ENCODE measurements at places on chromosomes 6 and 20.
A peak's percentile ranks its signal among the peaks of the same experiment; 100 is the strongest.

DNA sequence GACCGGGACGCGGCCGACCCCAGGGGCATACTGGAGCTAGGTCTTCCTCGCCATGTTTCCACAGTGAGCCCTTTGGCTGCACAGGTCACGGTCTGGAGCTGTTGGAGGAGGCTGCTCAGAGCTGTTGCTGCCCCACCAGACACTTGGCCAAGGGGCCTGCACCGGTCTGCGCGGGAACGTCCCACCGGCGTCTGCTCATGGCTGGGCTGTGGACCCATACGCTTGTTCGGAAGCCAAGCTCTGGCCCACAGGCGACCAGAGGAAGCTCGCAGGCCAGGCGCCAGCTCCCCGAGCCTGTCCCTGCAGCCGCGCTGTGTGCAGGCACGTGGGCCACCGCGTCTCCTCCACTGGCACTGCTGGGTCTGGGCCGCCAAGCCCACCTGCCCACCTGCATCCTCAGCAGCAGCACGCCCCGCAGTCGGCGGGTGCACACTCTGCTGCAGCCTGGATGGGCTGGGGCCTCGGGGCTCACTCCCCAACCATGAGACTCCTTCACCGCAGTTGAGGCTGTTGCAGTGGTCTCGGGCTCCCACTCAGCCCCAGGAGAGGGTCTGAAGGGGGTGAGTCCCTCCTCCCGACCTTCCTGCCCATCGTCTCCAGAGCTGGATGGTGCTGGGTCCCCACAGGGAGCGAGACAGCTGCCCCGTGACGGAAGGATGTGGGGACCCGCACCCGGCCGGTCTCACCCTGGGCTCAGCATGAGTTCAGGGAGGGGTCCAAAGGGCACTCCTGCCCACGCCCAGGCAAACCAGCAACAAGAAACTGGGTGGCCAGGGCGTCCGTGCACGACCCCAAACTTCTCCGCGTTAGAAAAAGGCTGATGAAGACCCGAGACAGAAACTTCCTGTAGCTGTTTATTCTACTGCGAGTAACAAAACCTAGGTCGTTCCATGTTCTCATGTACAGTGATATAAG is 15.5 kb upstream of the TCFL5 start:
- no peak for DNase-seq

- DNase-seq, result no peak
Observed at GRCh38 chr6:137297887-137298286, 78.7 kb upstream of the IFNGR1 start.

GRCh38 chr6:125354649-125355048 is 52.9 kb upstream of the HDDC2 start:
- no peak for DNase-seq

DNA sequence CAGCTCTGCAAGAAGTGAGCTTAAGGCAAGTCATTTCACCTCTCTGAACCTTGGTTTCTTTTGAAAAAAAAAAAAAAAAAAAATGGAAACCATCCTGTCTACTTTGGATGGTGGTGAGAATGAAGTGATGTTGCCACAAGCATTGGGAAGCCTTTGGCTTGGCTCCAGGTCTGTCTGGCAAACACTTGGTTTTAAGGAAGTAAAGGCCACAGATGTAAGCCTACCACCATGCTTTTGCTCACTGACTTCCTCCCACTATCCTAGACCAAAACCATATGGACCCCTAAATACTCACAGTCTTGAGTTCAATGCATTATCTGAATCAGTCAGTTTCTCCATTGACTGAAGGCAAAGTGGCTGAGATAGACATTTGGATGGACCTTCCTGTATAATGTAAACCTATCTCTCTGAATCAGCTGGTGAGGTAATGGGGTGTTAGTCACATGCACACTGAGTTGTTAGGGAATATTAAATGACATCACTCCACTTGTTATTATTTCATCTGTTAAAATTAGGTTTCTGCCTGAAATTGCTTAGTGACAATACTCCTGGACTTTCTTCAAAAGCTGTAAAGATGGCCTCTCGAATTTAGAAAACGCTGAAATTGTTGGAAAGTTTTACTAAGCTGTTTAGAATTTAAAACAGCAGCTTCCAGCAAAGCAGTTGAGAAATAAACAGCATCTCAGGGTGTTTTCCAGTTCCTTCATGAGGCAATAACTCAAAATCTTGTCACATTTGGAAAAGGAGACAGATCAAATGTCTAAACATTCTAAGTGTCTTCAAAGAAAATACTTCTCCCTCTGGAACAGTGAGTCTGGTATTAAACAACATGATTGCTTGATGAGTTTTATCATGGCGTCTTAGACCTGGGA is 833.5 kb downstream of the DHX35 start:
- no peak for DNase-seq

- no peak for DNase-seq
Observed at GRCh38 chr6:131173680-131174079, 38.4 kb downstream of the AKAP7 start.

GRCh38 chr20:46004187-46004586 is 4.5 kb upstream of the MMP9 start:
- DNase-seq, result no peak

- no peak for DNase-seq
Observed at GRCh38 chr6:108800427-108800864, 47.8 kb upstream of the ARMC2 start.

GRCh38 chr6:7479801-7480266 is 61.6 kb upstream of the DSP start:
- peak; percentile 46 for DNase-seq

GRCh38 chr6:29724937-29725869 is 2.0 kb downstream of the HLA-F start:
- DNase-seq, result no peak

DNA sequence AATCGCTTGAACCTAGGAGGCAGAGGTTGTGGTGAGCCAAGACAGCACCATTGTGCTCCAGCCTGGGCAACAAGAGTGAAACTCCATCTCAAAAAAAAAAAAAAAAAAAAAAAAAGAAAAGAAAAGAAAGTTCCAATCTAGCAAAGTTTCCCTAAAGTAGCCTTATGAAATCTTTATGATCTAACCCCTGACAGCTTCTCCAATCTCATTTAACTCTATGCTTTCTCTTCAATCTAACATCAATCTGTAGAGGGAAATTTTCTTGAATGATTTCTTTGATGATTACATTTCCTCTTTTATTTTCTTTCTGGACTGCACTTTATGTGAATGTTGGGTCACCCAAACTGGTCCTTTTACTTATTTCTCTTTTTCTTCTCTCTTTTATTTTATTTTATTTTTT is 2.2 kb upstream of the SLC18B1 start:
- no peak for DNase-seq

- peak; percentile 90 for DNase-seq
Observed at GRCh38 chr6:34243901-34244884, 4.6 kb downstream of the SMIM29 start.

DNA sequence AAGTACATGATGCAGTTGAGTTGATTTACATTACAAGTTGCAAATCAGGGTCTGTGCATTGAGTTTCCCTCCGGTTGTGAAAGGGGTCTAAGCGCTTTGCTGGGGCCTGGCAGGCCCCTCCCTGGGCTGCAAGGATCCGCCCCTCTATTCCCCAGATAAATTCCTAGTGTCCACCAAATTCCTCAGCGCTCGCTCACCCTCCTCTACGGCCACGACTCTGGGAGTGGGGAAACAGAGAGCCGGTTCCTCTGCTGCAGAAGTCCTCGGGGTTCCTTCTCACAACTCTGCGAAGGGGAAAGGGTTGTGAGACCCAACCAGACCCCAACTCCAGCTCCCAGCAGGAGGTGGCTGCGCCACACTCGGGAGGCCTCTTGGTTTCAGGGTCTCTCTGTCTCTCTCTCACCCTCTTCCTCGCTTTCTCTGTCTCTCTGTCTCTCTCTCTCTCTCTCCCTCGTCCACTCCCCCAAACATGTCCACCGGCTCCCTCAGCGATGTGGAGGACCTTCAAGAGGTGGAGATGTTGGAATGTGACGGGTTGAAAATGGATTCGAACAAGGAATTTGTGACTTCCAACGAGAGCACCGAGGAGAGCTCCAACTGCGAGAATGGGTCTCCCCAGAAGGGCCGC is at the start of gene TCF21:
TCF21 (plus strand) TSS at position 185 of the 628 bp plus-strand sequence; CDS start at position 470, 285 bp downstream.
- DNase-seq, result no peak

- DNase-seq, result no peak
Observed at GRCh38 chr20:33789858-33790182, 21.3 kb upstream of the CHMP4B start.

GRCh38 chr6:12150812-12151432 is 138.8 kb downstream of the HIVEP1 start:
- peak; percentile 21 for DNase-seq

DNA sequence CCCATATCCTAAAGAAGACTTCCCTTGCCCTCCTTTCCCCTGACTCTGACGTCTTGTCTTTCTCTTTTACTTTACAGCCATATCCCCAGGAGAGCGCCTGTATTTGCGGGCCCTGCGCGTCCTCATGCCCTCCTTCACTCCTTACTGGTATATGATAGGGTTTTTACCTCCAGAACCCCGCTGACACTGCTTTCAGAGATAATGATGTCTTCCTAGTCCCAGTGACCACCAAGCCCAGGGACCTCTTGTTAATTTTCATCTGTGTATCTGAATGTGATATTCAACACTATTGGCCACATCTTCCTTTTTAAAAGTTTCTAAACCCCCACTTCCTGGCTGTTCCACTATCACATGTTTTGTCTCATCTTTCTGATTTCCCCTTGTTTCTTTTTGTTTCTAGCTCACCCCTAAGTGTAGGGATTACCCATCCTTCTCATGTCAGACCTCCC is 102.0 kb downstream of the HIVEP1 start:
- DNase-seq, result no peak

DNA sequence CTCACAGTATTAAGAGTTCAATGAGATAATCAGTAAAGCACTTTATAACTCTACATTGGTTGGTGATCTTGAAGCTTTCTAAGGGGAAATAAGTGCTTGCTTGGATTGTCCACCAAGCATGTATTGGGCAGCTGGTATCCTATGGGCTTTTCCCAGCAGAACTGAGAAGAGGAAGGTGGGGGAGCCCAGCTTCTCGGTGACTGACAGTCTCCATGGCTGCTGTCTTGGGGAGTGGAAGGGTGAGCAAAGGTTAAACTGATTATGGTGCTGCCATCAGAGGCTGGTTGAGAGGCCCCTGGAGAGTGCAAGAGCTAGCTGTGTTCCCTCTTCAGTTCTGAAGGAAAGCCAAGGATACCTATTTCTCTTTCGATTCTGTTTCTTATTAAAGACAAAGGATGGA is 35.5 kb upstream of the ADTRP start:
- no peak for DNase-seq

DNA sequence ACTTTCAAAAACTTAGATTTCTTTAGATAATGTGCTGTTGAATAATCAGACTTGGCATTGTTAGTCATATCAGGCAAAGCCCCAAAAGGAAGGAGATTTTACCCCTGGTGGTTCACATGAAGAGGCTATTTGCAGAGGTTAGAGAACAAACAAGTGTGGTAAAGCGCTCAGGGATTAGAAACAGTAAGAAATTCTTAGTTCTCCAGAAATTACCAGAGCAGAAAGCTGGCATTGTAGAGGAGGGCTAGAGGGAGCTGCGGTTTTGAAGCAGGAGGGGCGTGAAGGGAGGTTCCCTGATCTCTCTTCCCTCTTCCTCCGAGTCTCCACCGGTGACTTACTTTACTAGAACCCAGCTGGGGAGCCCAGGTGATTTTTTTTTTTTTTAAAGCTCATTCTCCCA is 10.2 kb downstream of the MYO6 start:
- DNase-seq, result no peak

GRCh38 chr20:46050444-46050843 is 21.4 kb downstream of the SLC12A5 start:
- no peak for DNase-seq

DNA sequence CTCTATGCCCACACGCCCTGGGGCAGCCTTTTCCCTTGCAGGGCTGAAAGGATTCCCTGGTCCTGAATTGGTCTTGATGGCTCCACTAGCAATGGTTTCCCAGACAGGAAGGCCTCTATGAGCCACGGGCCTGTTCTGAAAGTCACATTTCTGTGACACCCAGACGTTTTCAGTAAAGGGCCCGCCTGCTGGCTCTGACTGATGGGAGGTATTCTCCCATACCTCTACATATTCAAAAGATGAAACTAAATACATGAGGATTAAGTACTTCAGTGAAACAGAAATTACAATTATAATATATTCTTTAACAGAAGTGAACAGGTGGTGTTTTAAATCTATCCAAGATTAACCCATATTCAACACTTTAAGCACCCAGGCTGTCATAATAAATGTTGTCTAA is 629.8 kb downstream of the CDH26 start:
- DNase-seq, result no peak

GRCh38 chr6:83192456-83192855 is 609 bp downstream of the PGM3 start:
- DNase-seq, result no peak

- DNase-seq, result no peak
Observed at GRCh38 chr6:1777921-1778685, 168.4 kb downstream of the FOXC1 start.

GRCh38 chr6:157806856-157807215 is 16.2 kb upstream of the SNX9 start:
- DNase-seq, result no peak

DNA sequence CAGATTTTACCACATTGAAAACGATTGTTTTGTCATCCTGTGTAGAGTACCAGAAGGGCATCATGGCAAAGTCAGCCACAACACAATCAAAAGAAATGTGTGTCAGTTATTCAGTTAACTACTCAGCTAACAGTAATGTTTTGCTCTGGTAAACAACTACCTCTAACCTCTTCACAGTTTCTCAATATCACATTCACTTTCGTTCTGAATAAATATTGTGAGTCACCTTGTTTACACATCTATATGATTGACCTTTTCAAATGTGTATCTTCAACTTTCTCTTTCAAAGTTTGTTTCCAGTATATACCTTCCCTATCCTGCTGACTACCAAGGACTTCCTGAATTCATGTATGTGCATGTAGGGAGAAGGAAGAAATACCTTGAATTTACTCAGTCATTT is 216.6 kb upstream of the UFL1 start:
- no peak for DNase-seq

GRCh38 chr6:7183707-7184106 is 75.9 kb downstream of the RREB1 start:
- no peak for DNase-seq

- no peak for DNase-seq
Observed at GRCh38 chr6:2630891-2631571, 119.7 kb downstream of the MYLK4 start.

DNA sequence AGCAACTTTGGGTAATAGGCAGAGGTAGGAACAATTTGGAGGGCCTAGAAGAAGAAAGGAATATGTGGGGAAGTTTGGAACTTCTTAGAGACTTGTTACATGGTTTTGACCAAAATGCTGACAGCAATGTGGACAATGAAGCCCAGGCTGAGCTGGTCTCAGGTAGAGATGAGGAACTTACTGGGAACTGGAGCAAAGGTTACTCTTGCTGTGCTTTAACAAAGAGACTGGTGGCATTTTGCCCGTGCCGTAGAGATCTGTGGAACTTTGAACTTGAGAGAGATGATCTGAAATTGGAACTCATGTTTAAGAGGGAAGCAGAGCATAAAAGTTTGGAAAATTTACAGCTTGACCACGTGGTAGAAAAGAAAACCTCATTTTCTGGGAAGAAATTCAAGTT is 28.3 kb upstream of the TMEM200A start:
- DNase-seq, result no peak

Measured in hematopoietic multipotent progenitor cell treated with erythropoietin and hydrocortisone succinate and interleukin-3 and kit ligand, for 6 days (in vitro differentiated cells).